ENCODE measurements at places on chromosomes 6 and 20.

- DNase-seq: no peak
These were observed 115.6 kb upstream of the FERMT1 start for GRCh38 chr20:6238421-6238820.

GRCh38 chr6:93787841-93788240, 368.5 kb upstream of the EPHA7 start:
- DNase-seq: no peak

DNA sequence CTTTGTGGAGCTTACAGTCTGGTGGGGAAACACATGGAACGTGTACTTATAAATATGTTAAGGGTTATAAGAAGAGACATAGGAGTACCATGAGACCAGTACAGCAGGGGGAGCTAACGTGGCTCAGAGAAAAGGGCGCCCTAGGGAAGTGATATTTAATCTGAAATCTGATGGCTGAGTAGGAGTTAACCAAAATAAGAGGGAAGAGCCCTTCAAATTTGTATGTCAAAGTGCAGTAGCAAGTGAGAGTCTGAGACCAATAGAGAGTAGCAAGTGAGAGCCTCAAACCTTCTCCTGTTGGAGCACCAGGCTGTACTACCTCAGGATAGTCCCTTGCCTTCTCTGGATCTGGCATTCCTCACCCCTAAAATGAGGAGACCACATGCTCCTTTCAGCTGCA, 6.1 kb upstream of the PKIG start:
- DNase-seq: no peak

- no peak for DNase-seq
These were observed 17.7 kb upstream of the BAK1 start for GRCh38 chr6:33597551-33598322.

- DNase-seq: no peak
These were observed 24.4 kb upstream of the EDN1 start for GRCh38 chr6:12265791-12266190.

- DNase-seq: no peak
These were observed 812 bp downstream of the MYMX start for GRCh38 chr6:44217332-44218143.

GRCh38 chr6:150635906-150636514, 36.3 kb downstream of the PLEKHG1 start:
- DNase-seq: no peak

GRCh38 chr6:148629592-148630465, 117.0 kb upstream of the UST start:
- DNase-seq: no peak

- no peak for DNase-seq
These were observed 391.5 kb upstream of the MANEA start for GRCh38 chr6:95185874-95186273.

GRCh38 chr6:114343782-114344144, 940 bp upstream of the HS3ST5 start:
- no peak for DNase-seq

GRCh38 chr20:3247638-3248037, 8.6 kb upstream of the SLC4A11 start:
- DNase-seq: no peak

- DNase-seq: no peak
These were observed 1.7 kb downstream of the SLC22A23 start for GRCh38 chr6:3455147-3455568.

DNA sequence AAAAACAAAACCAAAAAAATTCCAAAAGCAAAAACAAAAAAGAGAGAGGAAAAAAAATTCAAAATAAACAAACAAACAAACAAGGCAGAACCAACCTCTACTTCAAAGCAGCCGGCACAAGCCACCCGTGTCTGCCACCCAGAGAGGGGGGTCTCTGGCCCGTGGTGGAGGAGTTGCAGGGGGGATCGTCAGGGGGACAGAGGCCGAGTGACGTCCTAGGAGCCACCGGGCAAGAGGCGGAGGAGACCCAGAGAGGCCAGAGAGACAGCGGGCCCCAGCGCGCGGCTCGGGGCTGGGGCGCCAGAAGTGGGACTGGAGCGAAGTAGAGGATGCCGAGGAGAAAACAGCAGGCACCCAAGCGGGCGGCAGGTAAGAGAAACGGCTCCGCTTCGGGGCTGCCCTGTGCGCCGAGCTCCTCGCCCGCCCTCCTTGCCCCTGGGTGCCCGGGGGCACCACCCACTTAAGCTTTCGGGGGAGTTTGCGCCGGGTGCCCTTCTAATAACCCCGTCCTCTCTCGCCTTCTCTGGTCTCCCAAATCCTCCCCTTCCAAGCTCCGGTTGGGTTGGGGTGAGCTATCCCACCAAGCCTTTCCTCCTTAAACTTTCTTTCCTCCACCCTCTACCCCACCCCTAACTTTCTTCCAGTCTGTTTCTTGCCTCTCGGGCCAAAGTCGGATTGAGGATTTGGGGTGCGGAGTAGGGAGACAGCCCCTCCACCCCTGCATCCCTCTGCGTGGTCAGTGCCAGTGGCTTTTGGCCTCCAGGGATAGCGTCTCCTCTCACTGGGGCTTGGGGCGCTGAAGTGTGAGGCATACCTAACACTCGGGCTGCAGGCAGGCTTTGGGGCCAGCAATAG, 1.0 kb downstream of the TSHZ2 start:
- no peak for DNase-seq

- no peak for DNase-seq
These were observed 134.4 kb downstream of the ARHGAP18 start for GRCh38 chr6:129575378-129576118.

DNA sequence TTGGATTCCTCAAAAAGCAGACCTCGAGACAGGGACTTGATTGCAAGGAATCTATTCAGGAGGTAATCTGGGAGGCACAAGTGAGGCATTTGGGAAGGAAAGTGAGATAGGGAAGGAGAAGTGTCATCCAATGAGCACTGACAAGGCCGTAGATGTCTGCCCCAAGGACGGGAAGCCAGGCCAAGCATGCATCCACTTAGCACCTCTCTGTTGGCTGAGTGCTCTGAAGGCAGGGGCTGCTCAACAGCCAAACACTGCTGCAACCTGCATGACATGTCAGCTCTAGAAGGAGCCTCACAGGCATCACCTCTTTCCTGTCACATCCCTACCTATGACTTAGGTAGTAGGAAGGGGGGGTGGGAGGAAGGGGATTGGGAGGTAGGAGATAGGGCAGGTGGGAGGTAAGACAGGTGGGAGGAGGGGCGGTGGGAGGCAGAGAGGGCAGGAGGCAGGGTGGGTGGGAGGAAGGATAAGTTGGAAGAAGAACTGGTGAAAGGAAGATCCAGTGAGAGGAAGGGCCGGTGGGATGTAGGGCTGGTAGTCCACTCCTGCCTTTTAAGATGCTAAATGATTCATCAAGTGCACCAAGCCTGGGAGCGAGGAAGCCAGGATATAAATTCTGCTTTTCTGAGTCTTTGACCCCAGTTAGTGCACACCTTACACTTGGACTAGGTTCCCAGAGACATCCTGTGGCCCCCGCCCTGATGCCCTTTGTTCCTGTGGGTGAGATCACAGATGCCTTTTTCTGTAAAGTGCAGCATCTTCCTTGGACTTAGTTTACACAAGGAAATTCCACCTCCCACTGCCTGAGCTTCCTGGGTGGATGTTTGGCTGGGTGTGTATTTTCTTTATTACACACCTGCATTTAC, 83.8 kb upstream of the NXT1 start:
- no peak for DNase-seq

DNA sequence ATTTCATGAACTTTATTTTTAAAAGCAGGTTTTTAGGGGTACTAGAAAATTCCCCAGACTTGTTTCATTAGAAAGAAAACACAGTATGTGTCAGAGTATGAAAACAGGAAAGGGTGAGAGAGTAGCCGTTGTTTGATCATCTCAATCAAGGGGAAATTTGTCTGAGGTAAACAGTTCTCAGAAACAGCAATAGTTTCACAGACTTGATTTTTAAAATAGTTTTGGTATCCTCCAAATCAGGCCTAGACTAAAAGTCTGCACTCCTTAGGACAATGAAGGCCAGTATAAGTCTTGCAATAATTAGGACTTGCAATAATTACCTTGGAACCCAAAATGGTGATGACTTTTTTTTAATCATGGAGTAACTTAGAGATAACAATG, 176.6 kb upstream of the TAB2 start:
- no peak for DNase-seq

DNA sequence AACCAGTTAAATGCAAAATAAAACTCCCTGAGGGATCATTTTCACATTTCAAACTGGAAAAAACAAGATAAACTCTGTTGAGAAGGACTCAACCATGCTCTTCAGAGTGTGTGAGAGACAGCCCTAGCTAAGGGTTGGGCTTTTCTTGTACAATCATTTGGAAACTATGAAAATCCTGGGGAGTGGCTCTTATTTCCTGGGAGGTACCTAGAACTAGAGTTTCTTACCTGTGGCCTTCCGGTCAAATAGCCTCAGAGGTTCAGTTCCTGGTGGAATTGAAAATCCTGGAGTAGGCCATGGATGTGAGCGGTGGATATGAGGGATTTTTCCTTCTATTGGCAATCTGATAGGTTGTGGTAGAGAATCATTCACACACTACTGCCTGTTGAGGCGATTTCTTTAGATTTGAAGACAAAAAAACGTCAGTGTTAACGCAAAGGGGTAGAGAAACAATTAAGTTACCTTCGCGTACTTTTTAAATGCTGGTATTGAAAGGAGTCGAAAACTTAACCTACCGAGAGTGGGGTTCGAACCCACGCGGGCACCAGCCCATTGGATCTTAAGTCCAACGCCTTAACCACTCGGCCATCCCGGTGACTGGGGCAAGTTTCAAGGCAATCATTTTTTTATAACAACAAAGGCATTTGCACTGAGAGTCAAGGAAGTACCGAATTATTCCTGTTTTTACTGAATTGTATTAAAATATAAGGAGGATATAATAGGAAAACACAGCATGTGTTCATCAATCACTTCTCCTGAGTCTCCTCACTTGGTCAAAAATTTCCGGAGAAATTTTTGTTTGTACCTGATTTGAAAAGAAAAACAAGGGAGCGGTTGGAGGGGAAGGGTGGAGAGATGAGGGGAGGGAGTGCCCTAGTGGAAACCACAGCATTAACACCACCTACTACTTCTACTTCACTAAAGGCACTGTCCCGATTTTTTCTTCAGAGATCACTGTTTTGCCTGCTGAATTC, 191.3 kb downstream of the OR2B2 start:
- DNase-seq: peak; percentile 4

DNA sequence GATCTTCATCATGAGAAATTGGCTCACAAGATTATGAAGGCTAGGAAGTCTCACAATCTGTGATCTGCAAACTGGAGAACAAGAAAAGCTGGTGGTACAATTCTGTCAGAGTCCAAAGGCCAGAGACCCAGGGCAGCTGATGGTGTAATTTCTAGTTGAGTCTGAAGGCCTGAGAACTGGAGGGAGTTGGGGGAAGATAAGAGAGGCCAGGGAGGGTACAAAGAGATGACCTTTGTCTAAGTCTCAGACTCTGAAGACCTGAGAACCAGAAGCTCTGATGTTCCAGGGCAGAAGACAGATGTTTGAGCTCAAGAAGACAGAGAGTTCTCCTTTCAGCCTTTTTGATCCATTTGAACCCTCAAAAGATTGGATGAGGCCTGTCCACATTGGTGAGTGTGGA, 280.6 kb downstream of the HDGFL1 start:
- DNase-seq: no peak

DNA sequence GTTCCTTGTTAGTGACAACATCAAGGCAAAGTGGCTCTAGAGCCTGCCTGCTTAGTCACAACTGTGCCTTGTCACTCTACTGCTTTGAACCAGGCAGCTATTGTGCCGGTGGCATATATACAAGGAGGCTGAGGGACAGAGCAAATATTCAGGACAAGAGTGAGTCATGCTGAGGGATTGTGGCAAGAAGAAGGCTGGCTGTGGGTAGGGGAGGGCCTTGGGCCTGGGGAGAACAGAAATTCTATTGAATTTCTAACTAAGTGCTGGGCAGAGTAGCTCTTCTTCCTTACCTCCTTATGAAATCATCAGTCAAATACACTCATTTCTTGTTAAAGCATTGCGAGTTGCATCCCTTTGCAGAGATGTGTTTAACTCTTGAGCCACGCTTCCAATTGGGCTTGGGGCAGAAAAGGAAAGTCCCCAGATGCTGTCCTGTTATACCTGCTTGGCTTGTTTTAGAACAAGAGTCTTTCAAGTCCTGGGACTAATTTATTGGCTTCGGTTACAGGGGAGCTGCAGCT, 59.7 kb downstream of the PFDN4 start:
- no peak for DNase-seq

GRCh38 chr6:131765081-131765803, 42.6 kb upstream of the ENPP1 start:
- no peak for DNase-seq

DNA sequence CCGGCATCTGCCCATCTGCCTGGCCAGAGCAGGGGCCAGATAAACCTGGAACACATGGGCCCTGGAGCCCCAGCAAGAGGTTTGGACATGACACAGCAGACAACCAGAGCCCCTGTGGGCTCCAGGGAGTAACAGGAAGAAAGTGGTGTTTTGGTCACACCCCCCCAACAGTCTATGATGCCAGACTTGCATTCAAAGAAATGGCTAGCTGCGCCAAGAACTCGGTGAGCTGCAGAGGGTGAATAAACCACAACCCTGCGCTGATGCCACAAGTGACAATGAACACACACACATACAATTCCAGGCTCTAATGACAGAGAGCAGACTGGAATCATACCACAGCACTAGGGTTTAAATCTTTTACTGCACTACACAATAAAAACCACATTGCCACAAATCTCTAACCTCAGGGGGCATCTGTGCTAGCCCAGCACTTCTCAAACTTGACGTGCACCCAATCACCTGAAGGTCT, 34.0 kb downstream of the TRERF1 start:
- DNase-seq: no peak

DNA sequence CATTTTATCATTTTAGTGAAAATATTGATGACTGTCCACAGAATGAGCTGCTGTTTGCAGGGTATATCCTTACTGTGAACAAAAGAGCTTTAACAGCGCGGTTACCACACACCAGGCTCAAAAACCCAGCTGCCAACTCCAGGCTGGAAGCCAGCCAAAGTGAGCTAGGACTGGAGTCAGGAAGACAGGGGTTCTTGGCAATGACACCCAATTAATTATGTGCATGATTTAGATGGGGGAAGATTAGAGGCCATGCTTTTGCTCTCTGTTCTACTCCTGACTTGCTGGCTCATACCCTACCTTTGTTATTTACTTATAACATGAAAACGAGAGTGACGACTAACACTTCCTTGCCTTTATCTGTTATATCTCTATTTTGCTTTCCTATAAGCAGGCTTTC, 128.9 kb upstream of the SHLD1 start:
- DNase-seq: peak; percentile 97

DNA sequence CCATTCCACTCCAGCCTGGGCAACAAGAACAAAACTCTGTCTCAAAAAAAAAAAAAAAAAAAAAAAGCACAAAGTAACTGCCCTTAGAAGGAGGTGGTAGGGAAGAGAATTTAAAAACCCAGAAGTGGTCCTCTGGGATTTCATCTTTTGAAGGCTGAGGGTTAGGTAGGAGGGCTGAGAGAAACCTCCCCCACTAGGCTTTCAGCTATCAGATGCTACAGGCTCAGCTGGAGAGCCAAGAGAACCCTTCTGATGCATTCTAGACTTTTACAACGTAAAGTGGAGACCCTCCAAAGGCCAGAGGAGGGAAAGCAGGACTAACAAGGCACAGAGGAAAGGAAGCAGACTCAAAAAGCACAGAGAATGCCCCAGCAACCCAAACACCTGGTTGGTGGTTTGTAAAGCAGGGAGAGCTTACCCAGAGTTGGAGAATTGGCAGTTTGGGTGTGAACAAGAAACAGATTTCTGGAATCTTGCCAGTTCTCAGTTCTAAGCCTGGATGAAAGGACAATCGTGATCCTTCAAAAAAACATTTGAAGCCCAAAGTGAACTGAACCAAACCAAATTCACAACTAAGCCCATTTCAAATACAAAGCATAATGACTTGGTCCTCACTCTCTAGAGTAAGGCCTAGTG, 23.2 kb upstream of the SPAG4 start:
- no peak for DNase-seq

- DNase-seq: no peak
These were observed 446.6 kb downstream of the GRIK2 start for GRCh38 chr6:101840100-101840499.

Data from SHP77 treated with DMSO at 0.1 percent for 48 hours (cell line).